ENCODE measurements at places on chromosomes 5 and 9. TPM values are rescaled to one million over a fixed set of nuclear protein-coding genes. Genes with fewer than 3 reads are reported as not detected.

Gene GCNT4
- not detected for polyA plus RNA-seq

Gene PCDHGA11
- not detected for polyA plus RNA-seq

Gene MYOZ3
- not detected for polyA plus RNA-seq

Gene RNF183
- polyA plus RNA-seq, result not detected

DNA sequence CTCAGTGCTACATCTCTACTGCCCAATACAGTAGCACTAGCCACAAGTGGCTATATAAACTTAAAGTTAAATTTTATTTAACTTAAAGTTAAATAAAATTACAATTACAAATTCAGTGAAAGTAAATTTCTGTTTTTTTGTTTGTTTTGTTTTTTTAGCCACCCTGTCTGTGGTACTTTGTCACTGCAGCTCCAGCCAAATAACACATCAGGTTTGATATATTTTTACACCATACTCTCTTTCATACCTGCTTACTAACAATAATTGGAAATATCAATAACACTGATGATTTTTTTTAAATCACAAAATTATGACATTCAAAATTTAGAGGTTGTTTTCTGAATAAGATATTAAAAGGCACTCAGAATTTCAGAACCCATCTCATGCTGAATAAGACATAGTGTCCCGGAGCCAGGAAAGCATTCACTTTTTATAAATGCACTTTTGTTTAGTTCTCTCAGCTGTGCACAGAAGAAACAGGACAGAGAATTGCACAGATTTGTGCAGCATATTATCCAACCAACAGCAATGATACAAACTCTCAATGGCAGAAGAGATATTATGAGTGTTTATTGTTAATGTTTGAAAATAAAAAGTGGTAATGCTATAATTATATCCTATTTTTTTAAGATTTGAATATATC is 92.6 kb downstream of the EDIL3 start:
- no peak overlapping the region for H3K27ac ChIP-seq
- no peaks in the 10 kb centered on the region for H3K27me3 ChIP-seq
- H3K4me1 ChIP-seq, result peaks cover 10% of the 10 kb centered on the region
- H3K36me3 ChIP-seq, result no peaks in the 10 kb centered on the region
- no peak for DNase-seq
- H3K4me3 ChIP-seq, result no peak overlapping the region

DNA sequence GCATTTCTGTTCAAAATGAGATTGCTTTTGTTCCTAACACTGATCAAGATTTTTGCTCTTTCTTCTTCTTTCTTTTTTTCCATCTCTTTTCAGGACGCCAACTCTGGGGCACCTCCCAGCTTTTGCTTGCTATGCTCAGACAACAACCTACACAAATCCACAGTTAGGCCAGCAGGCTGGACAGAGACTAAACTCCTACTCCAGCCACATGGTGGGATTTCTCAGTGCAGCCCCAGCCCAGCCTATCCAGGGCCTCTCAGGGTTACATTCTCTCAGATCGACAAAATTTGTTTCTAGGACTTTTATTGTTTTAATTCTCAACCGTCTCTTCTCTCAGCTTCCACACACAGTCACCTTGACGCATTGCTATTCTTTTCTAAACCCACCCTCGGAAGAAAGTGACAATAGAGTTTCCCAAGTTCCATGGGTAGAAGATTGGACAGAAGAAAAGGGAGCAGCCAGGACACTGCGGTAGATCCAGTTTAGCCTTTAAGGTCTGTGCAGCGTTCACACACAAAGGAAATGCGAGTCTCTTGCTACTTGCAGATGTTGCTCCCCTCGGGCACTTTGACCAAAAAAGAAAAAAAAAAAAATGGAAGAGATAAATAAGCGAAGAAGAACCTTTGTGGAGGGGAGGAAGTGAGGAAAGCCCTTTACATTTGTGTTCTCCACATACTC is 588.6 kb upstream of the GRAMD2B start:
- no peak overlapping the region for H3K27ac ChIP-seq
- no peak overlapping the region for H3K4me3 ChIP-seq
- no peaks in the 10 kb centered on the region for H3K27me3 ChIP-seq
- DNase-seq, result no peak
- no peaks in the 10 kb centered on the region for H3K36me3 ChIP-seq
- H3K4me1 ChIP-seq, result no peaks in the 10 kb centered on the region

GRCh38 chr9:112881331-112881730 is 9.3 kb downstream of the SLC46A2 start:
- no peaks in the 10 kb centered on the region for H3K27me3 ChIP-seq
- H3K27ac ChIP-seq, result no peak overlapping the region
- peaks cover 100% of the 10 kb centered on the region for H3K36me3 ChIP-seq
- no peaks in the 10 kb centered on the region for H3K4me1 ChIP-seq
- H3K4me3 ChIP-seq, result no peak overlapping the region

DNA sequence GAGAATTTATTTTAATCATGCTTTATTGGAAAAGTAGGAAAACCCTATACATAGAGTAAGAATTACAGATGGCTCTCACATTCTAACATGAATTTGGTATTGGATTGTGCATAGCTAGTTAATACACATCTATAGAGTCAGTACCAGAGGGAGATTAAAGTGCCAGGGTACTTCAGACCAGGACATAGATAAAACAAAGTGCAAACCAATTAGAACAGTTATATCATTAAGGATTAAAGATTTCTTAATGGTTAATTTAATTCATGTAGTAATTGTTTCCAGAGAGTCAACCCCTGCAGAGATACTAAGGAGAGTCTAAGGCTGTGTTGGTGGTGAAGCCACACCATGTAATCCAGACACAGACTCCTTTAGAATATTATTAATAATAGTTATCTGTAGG is 8.8 kb downstream of the ISOC1 start:
- H3K36me3 ChIP-seq, result peaks cover 22% of the 10 kb centered on the region
- no peak overlapping the region for H3K27ac ChIP-seq
- no peak overlapping the region for H3K4me3 ChIP-seq
- DNase-seq, result no peak
- H3K27me3 ChIP-seq, result no peaks in the 10 kb centered on the region

DNA sequence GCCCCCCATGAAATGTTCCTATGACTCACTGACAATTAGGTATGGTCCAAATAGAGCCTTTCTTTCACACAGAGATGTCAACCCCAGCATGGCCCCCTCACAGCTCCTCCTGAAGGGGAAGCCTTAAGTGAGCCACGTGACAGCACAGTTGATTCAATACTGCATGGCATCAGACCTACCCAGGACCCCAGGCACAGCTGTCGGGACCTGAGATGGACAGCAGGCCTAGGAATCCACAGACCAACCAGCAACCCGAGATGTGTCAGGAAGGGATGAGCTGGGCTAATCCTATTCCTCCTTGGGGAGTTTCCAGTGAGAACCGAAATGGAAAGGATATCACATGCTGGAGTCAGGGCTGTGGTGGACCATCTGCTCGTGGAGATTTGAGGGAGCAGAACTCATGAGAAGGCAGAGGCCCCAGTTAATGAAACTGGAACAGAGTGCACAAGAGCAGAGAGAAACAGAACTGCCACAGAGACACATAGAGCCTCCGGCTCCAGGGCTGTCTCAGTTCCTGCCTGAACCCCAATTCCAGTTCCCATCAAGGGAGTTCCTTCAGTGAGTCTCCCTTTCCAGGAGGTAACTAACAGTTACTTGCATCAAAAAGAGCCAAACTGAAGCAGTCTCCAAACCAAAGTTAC is 42.1 kb upstream of the SMIM23 start:
- DNase-seq, result no peak
- H3K4me1 ChIP-seq, result no peaks in the 10 kb centered on the region
- H3K4me3 ChIP-seq, result no peak overlapping the region
- H3K36me3 ChIP-seq, result no peaks in the 10 kb centered on the region
- no peak overlapping the region for H3K27ac ChIP-seq
- H3K27me3 ChIP-seq, result no peaks in the 10 kb centered on the region

DNA sequence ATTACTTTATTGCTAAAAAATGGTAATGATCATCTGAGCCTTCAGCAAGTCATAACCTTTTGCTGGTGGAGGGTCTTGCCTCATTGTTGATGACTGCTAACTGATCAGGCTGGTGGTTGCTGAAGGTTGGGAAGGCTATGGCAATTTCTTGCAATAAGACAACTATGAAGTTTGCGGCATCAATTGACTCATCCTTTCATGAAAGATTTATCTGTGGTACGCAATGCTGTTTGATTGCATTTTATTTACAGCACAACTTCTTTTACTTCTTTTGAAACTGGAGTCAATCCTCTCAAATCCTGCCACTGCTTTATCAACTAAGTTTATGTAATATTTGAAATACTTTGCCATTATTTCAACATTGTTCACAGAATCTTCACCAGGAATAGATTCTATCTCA is 58.3 kb upstream of the ACO1 start:
- no peaks in the 10 kb centered on the region for H3K27me3 ChIP-seq
- no peaks in the 10 kb centered on the region for H3K4me1 ChIP-seq

DNA sequence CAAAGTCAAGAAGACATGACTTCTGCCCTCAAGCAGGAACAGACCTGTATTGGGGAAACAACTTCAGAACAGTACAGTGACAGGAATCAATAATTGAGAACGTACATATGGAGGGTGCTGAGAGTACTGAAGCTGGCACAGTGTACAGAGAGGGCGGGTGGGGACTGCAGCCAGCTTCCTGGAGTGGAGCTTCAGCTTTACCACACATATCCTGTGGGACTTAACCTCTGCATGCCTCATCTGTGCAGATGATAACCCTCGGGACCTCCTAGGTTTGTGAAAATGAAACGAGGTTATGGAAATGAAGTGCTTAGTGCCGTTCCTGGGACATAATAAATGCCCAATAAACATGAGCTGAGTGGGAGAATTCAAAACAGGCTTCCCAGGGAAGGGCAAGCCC is 22.1 kb upstream of the RARS1 start:
- no peak overlapping the region for H3K27ac ChIP-seq
- H3K36me3 ChIP-seq, result no peaks in the 10 kb centered on the region
- no peak for DNase-seq
- H3K4me1 ChIP-seq, result no peaks in the 10 kb centered on the region
- no peaks in the 10 kb centered on the region for H3K27me3 ChIP-seq

DNA sequence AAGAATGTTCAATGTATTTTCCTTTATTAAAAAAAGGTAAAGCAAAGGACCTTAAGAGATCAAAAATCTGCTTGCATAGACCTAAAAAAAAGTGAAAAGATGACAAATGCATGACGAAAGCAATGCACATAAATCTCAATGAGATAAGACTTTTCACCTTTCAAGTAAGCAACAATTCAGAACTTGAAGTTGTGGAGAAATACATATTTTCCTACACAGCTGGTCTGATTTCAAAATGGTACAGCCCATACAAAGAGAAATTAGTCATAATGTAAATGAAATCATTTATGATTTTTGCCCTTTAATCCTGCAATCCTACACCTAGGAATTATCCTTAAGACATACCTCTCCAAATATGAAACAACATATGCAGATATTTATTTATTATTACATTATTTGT is 568.0 kb downstream of the ANXA1 start:
- H3K27ac ChIP-seq, result no peak overlapping the region
- no peak for DNase-seq
- H3K27me3 ChIP-seq, result no peaks in the 10 kb centered on the region
- H3K4me3 ChIP-seq, result no peak overlapping the region
- no peaks in the 10 kb centered on the region for H3K4me1 ChIP-seq

DNA sequence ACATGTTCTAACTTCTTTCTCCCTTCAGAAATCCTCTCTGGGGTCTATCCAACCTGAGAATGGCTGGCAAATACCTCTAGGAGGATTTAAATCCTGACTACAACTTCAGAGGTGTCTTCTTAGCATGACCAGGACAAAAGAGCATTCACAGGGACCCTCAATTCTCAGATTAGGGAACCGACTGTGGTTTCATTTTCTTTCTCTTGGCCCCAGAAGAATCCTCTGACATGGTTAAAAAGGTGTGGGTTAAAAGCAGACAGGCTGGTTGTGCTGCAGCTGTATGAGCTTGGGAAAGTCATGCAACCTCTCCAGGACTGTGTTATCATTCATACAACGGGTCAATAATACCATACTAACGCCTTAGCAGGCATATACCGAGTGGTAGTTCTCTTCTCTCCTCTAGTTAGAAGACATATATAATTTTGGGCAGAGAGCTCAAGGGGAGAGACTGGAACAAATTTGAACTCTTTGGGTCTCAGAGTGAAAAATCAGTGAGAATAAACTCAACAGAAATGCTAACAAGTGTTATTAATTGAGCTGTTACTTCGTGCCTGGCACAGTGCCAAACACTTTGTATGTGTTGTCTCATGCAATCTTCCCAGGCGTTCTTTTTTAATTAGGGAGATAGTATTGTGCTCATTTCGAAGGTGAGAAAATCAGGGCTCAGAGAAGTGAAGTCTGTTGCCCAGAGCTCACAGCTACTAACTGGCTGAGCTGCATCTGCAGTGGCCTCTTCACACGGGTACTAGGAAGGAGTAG is 35.2 kb downstream of the INSYN2B start:
- no peak overlapping the region for H3K4me3 ChIP-seq
- H3K27ac ChIP-seq, result peak overlapping the region; percentile 70
- peaks cover 9% of the 10 kb centered on the region for H3K4me1 ChIP-seq
- no peak for DNase-seq
- peaks cover 20% of the 10 kb centered on the region for H3K36me3 ChIP-seq

GRCh38 chr5:129909225-129909624 is 5.0 kb downstream of the CHSY3 start:
- no peak overlapping the region for H3K27ac ChIP-seq
- no peak overlapping the region for H3K4me3 ChIP-seq
- H3K36me3 ChIP-seq, result no peaks in the 10 kb centered on the region
- peaks cover 32% of the 10 kb centered on the region for H3K27me3 ChIP-seq
- peaks cover 11% of the 10 kb centered on the region for H3K4me1 ChIP-seq
- DNase-seq, result no peak

- no peaks in the 10 kb centered on the region for H3K36me3 ChIP-seq
- no peak overlapping the region for H3K4me3 ChIP-seq
- H3K27ac ChIP-seq, result no peak overlapping the region
- no peak for DNase-seq
- H3K4me1 ChIP-seq, result no peaks in the 10 kb centered on the region
- no peaks in the 10 kb centered on the region for H3K27me3 ChIP-seq
Measured at GRCh38 chr5:112694853-112695709, 42.6 kb upstream of the APC start.

DNA sequence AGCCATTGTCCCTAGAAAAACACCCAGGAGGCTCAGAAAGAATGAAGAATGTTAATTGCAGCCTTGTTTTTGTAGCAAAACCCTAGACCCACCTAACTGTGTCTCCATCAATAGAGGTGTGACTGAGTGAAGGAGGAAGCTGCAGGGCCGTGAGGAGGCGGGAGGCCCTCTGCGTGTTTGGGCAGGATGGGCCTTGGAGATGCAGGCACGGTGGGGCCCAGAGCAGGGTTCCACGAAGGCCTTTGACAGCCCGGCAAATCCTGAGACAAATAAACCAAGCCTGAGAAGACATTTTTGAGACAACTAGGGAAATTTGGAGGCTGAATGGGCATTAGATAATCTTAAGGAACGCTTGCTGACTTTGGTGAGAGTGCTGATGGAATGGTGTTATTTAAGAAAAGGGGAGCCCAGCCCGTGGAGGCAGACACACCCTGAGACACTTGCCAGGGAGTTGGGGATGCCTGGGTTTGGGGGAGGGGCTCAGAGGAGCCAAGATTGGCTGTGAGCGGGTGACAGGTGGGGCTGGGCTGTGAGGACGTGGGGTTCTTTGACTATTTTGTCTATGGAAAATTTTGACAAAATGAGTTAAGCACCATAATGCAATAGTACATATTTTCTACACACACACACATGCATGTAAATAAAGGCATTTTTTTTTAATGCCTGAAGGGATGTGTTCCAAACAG is 48.8 kb downstream of the BARX1 start:
- DNase-seq, result no peak
- no peak overlapping the region for H3K4me3 ChIP-seq
- H3K4me1 ChIP-seq, result no peaks in the 10 kb centered on the region
- H3K27ac ChIP-seq, result no peak overlapping the region
- H3K27me3 ChIP-seq, result peaks cover 9% of the 10 kb centered on the region

GRCh38 chr9:38046661-38047300 is 22.2 kb downstream of the SHB start:
- no peaks in the 10 kb centered on the region for H3K36me3 ChIP-seq
- H3K27me3 ChIP-seq, result no peaks in the 10 kb centered on the region
- H3K27ac ChIP-seq, result peak overlapping the region; percentile 11

All from CD14-positive monocyte (primary cell).